ENCODE measurements at places on chromosomes 2 and 18.
A peak's percentile ranks its signal among the peaks of the same experiment; 100 is the strongest.

DNA sequence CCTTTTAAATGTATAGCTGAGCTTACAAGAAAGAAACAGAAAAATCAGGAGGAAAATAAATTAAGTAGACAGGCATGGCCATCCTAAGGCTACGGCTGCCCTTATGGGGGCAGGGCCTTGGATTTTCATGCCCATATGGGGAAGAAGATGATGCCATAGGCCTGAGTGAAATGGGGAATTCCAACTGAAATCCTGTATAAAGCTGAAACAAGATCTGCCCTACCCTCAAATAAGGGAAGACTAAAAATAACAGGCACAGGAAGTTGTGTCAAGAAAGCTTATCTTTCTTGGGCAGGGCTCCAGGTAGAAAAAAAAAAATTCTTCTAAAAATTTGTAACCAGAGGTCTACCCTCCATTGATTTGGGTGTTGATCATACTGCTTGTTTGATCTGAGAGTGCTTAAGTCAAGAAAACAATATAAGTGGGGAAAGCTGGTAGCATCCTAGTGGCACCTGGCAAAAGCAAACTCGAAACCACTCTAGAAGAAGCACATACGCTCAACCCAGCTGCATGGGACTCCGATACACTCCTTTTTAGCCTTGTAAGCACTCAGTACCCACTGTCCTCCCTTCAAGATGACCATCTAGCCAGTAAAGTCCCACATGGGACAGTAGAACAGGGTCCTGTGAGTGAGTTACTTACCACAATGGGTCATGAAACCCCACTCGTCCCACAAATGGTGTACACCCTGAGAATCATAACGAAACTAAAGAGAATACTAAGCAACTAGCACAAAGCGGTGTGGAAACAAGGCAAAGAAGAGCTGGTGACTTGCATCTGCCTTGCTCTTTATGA, 22.3 kb downstream of the DNAH7 start:
- no peak for DNase-seq

GRCh38 chr18:60649107-60649506, 276.5 kb upstream of the MC4R start:
- DNase-seq, result no peak

GRCh38 chr2:232983669-232984140, 29.4 kb downstream of the NGEF start:
- DNase-seq, result no peak

- DNase-seq, result no peak
Observed at GRCh38 chr18:35953688-35954087, 18.8 kb upstream of the RMP24 start.

DNA sequence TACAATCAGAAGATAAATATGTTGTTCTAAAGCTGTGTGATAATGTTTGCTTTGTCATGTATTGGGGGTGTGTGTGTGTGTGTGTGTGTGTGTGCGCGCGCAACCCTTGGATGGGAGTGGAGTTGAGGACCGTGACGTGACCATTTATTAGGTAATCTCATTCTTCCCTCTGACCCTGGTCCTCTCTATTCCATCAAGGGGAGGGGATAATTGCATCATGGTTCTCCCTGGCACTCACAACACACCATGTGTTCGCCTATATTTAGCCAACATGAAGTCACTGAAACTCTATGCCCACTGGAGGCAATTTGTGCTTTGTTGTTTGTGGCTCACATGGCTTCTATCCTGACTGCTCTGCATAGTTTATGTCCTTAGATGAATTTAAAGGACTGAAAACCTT, 79.8 kb upstream of the LRPPRC start:
- DNase-seq, result no peak

- DNase-seq, result no peak
Observed at GRCh38 chr2:239135531-239135930, 265.3 kb downstream of the HDAC4 start.

DNA sequence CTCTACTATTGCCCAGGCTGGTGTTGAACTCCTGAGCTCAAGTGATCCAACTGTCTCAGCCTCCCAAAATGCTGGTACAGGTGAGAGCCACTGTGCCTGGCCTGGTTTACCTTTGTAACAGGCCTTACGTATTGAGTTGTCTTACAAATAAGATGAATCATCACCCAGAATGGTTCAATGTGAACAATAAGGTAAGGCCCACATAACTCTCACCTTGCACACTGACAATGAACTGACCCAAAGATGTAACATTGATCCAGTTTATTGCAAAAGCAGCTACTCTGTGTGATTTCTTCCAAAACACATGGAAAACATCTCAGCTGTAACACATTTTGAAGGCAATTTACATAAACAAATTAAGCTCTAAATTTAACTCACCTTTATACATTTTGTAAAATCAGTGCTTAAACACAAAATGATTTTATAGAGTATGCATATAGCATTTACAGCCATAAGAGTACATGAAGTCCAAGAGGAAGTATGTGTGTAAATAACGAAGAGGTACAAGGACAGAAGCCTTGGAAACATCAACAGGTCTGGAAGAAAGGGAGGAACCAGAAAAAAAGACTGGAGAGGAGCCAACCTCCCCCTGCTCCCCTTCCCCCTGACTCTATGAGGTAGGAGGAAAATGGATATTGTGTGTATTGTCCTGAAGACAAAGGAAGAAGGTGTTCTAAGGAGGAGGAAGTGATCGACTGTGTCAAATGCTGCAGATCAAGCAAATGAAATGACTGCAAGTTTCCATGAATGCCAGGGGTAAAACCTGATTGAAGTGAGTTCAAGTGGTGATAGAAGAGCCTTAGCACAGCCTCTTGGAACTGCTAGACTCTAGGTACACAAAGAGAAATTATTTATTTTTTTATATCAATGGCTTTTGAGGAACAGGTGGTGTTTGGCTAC, 5.6 kb upstream of the WDFY1 start:
- DNase-seq, result no peak

- peak; percentile 29 for DNase-seq
Observed at GRCh38 chr2:23549051-23549450, 164.1 kb downstream of the KLHL29 start.

- no peak for DNase-seq
Observed at GRCh38 chr2:214591366-214591765, 180.5 kb downstream of the VWC2L start.

DNA sequence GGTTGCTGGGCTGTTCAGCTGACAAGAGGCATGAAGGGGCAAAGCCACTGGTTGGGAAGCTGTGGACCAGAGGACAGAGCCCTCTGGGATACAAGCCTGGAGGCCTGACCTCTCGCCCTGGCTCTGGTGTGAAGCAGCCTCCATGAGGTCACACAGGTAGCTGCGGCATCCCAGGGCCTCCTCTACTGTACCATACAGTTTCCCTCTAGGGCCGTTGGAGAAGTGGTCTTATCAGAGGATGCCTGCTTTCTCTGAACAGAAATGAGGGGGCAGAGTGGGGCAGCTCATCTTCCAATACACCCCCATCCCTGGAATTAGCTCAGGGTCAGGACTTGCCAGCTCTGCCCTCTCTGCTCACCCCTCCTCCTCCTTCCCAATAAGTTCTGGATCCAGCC, 135.1 kb upstream of the SMAD2 start:
- no peak for DNase-seq

DNA sequence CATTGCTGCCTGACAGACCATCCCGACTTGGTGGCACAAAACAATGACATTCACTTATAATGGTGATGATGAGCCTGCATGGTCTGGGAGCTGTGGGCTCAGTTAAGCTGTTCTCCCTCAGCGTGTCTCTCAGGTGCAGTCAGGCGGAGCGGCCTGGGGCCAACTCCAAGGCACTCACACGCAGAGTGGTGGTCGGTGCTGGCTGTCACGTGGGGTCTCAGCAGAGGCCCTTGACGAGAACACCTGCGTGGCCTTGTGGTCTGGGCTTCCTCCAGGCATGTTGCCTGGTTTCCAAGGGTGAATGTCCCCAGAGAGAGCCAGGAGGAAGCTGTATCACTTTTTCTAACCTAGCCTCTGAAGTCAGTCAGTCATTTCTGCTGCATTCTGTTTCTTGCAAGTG, 29.8 kb downstream of the ARMC9 start:
- peak; percentile 34 for DNase-seq

DNA sequence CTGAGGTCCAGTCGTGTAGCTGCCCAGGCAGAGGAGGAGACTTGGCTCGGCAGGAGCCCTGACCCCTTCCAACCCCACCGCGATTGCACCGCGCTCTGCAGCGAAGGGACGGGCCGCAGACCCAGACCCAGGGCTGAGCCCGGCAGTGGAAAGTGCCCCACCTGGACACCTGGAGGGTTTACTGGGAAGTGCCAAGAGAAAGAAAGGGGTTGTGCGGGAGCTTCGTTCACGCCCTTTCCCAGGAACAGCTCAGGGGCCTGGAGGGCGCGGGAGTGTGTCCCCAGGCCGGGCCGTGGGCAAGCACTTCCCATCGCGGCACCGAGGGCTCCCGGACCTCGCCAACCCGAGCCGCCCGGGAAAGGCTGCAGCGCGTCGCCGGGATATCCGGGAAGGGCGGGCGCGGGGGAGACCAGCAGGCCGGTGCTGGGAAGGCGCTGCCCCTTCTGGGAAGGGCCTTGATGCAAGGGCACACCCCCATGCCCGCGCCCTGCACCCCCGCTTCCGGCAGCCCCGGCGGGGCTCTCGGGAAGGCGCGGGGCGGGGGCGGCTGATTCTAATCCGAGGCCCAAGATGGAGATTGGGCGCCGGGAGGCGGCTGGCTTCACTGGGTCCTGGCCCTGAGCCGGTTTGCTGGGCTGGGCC, 36.1 kb upstream of the MRPL33 start:
- DNase-seq, result peak; percentile 69

GRCh38 chr2:215849771-215850170, 163.6 kb downstream of the MREG start:
- no peak for DNase-seq

DNA sequence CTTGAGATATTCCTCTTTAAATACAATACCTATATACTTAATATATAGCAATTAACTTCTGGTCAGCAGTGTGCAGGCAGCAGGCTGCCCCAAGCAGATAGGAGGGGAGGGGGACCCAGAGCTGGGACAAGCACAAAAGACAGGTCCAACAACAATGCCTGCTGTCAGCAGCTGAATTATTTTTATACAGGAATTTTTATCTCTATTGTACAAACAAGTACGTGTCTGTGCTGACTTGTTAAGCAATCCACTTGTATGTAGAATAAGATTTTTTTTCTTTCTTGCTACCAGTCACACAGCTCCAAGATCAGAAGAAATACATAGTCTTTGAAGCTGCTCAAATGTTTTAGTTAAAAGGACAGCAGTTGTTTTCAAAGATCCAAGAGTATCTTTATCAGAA, 16.7 kb downstream of the BCL11A start:
- no peak for DNase-seq

DNA sequence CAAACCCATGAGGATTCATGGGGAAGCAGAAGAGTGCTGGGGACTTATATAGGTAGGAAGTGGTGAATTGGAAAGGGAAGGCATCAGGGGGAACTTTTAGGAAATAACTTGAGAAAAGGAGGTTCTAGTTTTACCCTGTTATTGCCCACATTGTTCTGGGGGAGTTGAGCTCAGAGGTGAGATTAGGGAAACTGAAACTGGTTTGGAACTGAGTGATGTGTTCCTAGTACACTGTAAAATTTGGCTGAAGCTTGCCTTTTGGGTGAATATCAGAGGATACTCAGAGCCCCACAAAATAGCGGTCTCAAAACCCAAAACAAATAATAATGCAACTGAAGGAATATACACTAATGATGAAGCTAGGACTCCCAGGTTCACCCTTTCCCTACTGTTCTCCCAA, 39.6 kb upstream of the APOB start:
- DNase-seq, result no peak

DNA sequence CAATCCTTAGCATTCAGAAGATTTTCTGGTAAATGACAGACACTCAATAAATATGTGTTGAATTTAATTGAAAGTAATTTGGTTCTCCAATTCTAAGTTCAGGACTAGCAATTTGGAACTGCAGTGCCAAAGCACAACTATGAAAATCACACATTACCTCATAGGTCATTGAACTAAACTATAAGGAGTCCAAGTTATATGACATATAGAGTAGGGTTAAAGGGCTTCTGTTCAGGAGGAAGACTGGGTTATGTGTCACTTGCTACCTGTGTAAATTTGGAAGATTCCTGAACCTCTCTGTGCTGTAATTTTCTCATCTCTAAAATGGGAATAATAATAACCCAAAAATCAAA, 27.8 kb upstream of the COBLL1 start:
- DNase-seq, result no peak

- peak; percentile 75 for DNase-seq
Observed at GRCh38 chr2:85134255-85134895, 1.2 kb downstream of the TCF7L1 start.

DNA sequence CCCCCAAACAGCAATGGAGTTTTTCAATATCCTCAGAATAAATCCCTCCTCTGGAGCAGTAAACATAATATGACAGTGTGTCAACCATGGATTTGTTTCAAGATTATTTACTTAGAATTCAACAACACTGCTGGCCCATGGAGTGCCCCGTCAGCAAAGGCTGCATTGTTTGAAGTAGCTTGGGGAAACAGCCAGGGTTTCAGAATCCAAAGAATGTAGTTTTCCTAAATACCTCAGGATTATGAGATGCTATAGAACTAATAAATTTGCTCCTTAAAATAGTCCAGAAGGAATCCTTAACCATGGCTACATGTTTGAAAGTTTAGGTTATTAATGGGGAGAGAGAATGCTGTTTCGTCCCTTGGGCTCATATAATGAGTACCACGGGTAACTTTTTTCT, 13.1 kb upstream of the CETN1 start:
- no peak for DNase-seq

GRCh38 chr18:42404151-42404550, 449.1 kb downstream of the PIK3C3 start:
- DNase-seq, result no peak

DNA sequence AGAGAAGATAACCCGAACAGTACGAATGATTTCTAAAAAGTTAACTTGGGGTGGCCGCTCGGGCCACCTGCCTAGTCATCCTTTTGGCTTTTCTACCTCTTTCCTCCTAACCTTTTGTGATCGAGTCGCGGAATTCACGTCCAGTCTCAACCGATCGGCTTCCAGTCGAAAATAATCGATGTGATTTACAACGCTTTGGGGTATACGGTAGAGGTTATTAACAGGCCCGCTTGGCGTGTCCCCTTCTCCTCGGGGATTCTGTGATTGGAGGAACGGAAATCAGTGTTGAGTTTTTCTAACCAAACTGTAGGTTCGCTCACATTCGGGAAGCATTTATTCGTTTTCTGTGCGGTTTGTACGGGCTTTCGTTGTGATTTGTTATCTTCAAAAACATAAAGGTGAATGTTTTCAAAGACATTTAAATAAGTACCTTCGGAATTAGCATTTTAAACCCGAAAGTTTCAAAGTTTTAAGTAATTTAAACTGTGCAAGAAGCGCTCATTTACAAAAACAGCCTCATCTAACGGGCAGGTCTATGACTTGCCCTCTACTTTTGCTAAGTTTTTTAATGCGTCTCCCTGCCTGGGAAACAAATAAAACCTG, 588 bp upstream of the FOXI3 start:
- DNase-seq, result peak; percentile 20

All from nephron progenitor cell (in vitro differentiated cells).